Stimulated activated CD8-positive, alpha-beta memory T cell treated with anti-CD3 and anti-CD28 coated beads, Interleukin-4, amount 100 ng/mL, for 1 hour (primary cell): ENCODE measurements at places on chromosomes 7 and 10.

- no peak for DNase-seq
Measured at GRCh38 chr10:21495002-21495751, 30.3 kb downstream of the SKIDA1 start.

DNA sequence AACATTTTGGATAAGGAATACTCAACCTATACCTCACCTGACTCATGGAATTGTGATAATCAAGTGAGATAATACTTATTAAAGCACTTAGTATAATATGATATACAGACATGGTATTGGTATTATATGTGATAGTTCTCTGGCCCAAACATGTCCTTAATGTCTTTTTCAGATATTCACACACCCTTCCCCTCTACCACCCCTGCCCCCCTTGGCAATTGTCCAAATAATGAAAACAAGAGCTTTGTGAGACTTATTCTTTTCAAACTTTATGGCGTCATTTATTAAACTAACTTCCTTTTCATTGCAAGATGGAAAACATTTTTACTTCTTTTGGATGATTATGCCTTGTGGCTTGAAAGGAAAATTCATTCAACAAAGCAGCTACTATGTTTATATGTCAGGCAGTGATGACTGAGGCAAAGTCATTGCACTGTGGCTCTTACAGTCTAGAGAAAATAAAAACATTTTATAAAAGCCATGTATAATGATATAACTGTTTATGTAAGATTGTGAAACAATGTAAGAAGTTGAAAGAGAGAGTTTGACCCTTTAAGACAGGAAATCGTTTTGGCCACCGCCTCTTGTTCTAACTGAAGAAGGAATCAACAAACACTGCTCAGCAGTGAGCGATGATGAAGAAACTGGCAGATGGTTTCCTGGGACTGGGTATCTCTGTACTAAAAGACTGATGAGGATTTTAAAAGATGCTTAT is 27.4 kb downstream of the MINPP1 start:
- DNase-seq, result no peak

DNA sequence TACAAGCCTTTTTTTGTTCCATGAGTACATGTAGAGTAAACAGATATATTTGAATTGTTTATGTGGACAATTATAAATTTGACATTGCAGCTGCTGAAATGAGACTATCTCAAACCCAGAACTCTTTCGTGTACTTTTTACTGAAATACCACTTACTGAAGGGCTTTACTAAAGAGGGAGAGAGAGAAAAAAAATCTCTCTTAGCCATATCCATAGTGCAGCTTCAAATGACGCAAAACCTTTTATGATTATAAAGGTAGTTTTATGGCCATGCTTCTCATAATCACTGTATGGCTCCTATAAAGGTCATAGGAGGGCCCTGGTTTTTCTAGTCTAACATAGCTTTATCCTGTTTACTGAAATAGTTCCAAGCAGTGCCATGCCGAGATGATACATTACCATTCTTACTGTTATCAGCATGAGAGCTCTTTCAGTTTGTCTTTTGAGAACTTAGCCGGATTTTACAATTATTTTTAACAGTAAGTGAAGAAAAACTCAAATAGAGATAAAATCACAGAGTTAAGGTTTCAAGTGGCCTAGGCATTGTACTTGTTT is 35.1 kb downstream of the KCND2 start:
- DNase-seq, result no peak

DNA sequence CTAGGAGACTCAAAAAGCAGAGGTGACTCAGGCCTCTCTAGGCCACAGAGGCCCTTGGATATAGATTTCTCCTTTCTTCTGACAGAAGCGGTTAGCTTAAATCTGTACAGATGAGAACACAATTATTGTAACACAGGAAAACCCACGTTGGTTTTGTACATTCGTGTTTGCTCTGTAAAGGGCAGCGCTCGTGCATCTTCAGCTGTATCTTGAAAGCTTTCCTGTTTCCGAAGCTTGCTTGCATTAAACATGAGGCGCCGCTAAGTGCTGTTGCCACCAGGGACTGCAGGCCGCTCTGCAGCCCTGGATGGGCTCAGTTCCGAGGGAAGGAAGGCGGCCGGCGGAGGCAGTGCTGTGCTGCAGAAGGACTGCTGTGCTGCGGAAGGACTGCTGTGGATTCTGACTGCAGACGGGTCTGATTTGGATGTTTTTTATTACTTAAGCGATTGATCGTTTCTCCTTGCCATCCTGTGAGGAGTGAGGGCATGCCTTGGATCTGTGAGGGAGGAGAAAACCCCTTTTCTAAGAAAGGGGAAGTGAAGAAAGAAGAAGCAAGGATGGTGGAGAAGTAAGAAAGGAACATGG is 53.3 kb downstream of the FHIP2A start:
- DNase-seq, result no peak

- DNase-seq, result no peak
Measured at GRCh38 chr10:86815035-86815617, 58.7 kb downstream of the BMPR1A start.
